NCI-H748 treated with DMSO at 0.1 percent for 48 hours (cell line): ENCODE measurements at places on chromosomes 11 and 22.

- no peak for DNase-seq
These were observed 214.3 kb downstream of the NXPE2 start for GRCh38 chr11:114892381-114893197.

DNA sequence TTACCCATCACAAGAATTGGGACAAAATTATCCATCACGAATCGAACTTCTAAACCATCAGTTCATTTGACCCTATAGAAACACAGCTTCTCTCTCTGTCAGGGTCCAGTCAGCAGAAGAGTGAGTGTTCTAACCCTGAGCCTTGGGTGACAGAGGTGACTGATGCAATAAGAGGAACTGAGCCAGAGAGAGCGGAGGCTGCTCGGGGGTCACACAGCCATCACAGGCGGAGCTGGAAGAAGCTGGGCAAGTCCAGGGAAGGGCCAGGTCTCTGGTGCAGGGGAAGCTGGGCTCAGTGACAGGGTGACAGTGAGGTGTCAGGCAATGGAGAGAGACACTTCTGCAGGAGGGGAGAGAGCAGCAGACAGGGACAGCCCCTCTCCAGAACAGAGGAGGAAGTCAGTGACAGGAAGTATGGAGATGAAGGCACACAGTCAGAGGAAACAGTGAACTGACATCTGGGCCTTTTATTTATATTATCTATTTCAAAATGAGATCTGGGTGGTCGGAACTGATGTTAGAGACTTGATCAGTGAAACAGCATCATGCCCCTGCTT lies 184.0 kb upstream of the TBCEL start:
- no peak for DNase-seq

- DNase-seq = no peak
These were observed 11.2 kb downstream of the MAJIN start for GRCh38 chr11:64960719-64961118.

DNA sequence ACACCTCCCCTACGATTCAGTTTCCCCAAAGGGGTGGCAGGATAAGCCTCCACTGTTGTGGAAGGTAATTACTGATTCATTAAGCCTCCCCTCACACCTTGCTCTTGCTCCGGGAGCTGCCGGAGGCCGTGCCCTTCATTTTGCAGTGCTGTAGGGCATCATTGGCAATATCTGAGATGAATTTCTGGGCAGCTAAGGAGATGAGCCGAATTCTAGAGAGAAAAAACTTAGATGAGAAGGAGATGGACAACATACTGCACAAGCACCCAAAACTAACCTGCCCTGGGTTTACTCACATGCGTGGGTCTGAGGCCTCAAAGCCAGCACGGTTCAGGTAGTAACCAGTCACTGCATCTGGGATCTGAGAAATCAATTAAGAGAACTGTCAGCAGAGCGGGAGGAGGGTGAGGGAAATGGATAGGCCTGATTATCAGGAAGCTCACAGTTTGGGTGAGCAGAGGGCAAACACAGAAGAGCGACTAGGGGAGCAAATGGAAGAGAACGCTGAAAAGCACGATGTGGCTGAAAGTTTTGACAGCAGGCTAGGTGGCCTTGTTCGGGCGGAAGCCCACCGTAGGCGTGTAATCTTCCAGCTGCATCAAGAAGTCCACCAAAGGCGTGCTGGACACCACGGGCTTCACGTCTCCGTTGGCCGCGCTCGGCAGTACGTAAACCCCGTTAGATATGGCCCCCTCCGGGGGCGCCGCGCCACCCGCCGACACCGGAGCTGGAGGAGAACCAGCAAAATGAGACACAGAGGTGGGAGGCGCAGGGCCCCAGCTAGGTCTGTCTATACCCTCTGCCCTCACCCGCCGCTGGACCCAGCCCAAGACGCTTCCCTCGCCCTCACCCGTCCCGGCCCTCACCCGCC lies 689 bp downstream of the TAF10 start:
- no peak for DNase-seq

GRCh38 chr22:48795664-48796063 lies 1032.0 kb downstream of the BRD1 start:
- no peak for DNase-seq

- peak; percentile 37 for DNase-seq
These were observed at the start of gene PLA2G3 for GRCh38 chr22:31139866-31140716. Gene PLA2G3 (minus strand): TSS chr22:31140508. CDS start chr22:31140354, 154 bp downstream.

- no peak for DNase-seq
These were observed 3.2 kb upstream of the CCDC15 start for GRCh38 chr11:124950601-124951330.

DNA sequence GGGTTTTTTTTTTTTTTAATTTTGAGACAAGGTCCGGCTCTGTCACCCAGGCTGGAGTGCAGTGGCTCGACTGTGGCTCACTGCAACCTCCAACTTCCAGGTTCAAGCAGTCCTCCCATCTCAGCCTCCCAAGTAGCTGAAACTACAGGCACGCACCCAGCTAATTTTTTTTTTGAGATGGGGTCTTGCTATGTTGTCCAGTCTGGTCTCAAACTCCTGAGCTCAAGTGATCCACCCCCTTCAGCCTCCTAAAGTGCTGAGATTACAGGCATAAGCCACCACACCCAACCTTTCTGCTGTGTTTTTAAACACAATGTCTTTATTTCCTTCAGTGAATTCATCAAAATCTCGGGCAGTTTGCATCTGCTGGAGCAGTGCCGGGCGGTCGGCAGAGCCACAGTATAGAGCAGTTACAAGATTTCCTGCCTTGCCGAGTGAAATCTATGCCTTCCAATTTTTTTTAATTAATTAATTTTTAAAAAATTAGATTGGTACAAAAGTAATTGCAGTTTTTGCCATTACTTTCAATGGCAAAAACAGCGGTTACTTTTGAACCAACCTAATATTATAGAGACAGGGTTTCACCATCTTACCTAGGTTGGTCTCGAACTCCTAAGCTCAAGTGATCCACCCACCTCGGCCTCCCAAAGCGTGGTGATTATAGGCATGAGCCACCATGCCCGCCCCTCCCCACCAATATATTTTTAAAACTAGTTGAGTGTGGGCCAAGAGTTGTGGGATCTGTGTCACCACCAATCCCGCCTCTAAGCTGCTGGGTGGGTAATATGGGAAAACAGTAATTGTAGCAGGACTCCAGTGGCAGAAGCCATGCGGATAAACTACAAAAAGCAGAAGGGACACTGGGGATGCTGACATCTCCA lies 2.7 kb upstream of the ACY3 start:
- no peak for DNase-seq

- no peak for DNase-seq
These were observed 256.5 kb downstream of the MN1 start for GRCh38 chr22:27545085-27545484.

GRCh38 chr11:78312712-78313111 lies 104.9 kb downstream of the GAB2 start:
- no peak for DNase-seq

DNA sequence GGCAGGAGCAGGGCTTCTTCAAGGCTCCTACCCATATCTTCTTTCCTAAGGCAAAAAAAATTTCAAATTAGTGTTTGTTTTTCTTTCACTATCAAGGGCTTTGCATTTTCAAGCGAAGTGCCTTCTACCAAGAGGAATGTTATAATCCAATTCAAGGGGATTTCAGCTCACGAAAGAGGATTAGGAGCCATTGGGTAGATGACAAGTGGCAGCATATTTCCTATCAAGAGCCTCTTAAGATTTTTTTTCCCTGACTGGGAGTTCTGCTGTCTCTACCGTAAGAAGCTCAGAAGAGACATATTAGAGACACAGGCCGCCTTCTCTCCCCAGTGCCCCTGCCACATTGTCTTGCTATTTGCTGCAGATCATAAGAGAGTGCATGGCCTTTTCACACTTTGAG lies 55.9 kb upstream of the BMAL1 start:
- no peak for DNase-seq

- no peak for DNase-seq
These were observed 11.7 kb upstream of the MYH9 start for GRCh38 chr22:36399472-36399778.

DNA sequence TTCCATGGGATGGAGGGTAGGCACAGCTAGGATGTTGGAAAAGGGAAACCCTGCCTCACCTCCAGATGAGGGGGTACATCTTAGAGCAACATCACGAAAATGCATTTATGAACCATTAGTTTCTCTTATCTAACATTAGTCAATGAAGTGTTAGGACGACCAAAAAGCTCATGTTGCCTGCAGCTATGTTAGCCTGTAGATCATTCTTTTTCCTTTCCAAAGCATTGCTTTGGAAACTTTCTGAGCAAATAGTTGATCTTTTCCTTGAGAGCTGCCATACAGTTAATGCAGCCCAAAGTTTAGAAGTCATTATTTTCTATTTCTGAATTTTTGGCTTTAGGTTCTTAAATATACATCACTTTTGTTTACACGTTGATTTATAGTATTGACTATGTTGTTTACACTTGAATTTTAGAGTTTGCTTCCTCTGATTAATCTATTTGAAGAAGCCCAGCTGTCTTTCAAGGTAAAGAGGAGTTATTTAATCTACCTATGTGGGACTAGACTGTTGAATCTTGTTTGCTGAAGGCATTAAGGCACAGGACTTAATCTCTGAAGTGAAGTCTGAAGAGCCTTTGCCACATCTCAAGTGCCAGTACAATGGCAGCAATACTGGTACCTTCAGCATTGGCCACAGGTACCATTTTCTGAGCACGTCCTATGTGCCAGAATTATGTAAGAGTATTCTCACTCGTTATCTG lies 11.0 kb downstream of the POU2AF3 start:
- no peak for DNase-seq

DNA sequence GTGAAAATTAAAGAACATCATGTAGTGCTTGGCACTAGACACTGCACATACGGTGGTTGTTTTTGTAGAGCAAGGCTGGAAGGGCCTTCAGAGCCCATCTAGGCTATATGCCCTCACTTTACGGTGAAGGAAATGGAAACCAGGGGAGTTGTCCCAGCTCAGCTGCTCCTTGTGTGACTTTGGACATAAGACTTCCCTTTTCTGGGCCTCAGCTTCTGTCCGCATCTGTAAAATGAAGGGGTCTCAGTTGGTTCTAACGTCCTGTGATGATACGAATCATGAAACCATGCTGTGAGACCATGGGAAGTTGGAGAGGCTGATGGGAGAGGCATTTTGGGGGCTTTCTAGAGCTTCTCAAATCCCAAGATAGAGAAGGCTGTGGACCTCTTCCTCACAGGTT lies 4.7 kb downstream of the KCNE3 start:
- DNase-seq = no peak

GRCh38 chr11:103878646-103879045 lies 157.8 kb upstream of the DDI1 start:
- no peak for DNase-seq

GRCh38 chr11:72743321-72744221 lies 8.6 kb downstream of the ARAP1 start:
- DNase-seq = no peak

DNA sequence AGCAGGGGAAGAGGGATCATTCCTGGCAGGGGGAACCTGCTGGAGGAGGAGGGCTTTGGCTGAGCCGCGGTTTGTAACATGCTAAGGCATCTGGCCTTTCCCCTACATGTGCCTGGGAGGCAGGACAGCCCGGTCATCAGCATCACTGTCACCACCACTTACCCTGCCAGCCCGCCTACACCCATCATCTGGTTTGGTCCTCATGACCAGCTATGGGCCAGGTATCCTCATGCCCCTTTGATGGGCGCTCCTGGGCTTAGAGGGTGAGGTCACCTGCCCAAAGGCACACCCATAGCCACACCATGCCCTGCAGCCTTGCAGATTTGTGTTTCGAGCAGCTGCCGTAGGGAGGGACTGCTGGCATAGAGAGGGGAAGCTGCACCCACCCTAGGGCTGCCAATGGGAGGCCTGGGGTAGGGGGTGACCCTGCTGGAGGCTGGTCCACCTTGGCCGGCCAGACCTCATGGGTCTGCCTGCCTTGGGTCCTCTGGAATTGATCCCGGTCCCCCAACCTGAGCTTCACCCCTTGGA lies 2.6 kb downstream of the MRGPRF start:
- DNase-seq = no peak

GRCh38 chr11:64523456-64524157 lies 67.4 kb upstream of the SLC22A12 start:
- DNase-seq = no peak

DNA sequence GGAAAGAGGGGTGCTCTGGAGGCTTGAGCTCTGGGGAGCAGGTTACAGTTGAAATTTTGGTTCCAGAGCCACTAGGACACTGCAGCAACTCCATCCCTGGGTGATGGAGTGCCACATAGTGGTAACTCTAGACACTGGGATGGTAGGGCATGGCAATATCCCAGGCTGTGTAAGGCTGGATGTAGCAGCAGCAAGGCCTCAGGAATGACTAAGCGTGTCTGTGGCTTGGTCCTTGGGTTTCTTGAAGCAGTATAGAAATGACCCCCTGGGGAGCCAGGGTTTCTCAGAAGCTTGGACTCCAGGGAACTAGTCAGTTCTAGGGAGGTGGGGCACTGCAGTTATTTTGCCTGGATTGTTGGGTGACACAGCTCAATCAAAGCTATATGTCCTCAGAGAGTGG lies 8.1 kb downstream of the MS4A4A start:
- no peak for DNase-seq

GRCh38 chr11:9753021-9753420 lies 89.1 kb downstream of the SWAP70 start:
- no peak for DNase-seq

- no peak for DNase-seq
These were observed 36.6 kb upstream of the NFAM1 start for GRCh38 chr22:42468841-42469240.

DNA sequence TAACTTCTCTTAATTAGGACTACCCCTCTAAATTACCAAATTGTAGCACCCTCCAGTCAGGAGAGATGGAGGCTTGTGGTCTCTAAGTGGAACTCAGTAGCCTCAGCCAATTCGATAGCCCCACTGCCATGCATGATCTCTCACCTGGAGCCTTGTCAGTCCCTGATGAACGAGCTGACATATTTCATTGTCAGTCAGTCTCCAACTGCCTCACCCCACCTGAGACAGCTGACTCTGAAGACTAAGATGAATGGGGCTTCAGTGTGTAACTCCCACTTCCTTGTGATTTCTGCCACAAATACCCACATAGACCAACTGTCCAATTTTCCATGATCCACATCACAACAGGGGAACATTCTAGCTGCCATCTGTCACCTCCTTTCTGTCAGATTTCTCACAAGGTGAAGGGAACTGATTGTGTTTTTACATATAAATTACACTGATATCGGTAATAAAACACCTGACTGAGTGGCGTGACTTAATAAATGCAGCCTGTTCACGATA lies 206.5 kb downstream of the FAM181B start:
- DNase-seq = no peak
